ENCODE measurements at places on chromosomes 12 and 14.

DNA sequence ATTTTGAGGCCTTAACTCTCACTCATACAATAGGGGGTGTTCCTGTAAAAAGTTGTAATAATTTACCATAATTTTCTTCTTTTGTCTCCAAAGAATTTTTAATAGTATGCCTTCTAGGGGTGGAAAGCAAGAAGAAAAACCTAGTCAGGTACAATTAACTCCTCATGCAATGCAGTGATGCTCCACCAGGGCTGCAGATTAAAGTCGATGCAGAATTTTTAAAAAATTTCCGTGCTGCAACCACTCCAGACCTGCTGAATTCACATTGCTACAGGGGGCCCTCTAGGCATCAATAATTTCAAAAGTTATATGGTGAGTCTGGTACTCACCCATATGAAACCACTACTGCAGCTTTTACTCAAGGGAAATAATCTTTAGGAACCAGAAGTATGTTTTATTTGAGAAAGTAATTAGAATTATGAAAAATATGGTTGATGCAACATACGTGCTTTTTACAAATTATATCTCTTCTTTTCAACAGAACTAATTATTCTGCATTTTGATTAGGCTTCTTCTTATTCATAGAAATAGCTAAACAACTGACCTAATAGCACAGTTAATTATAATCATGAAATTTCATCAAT is 353.2 kb downstream of the BCAT1 start:
- no peak for DNase-seq

DNA sequence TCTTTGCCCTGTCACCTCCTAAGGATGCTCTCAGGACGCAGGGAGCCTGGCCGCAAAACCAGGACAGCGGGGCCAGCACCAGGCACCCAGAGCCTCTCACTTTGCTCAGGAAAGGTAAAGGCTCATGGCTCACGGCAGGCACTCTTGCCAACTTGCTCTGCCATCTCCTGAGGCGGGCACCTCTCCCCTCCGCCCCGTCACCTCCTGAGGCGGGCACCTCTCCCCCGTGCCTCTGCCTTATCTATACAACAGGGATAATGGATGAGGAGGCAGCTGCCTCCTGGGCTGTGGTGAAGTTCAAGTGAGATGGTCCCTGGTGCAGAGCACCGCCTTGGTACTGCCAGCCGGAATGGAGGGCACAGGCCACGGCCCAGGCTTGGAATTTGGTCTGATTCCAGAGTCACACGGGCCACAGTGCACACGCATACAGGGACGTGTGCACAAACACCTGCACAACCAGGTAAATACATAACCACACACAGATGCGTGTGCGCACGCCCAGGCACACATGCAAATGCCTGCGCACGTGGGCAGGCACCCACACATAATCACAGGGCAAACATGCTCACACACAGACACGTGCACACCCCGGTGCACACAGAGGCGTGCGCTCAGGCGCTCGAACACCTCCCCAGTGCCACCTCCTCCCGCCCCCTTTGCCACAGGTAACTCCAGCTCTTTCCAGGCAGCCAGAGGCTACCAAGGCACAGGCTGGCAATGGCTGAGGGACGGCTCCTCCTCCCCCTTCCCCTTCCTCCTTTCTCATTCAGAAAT is 11.6 kb downstream of the DEGS2 start:
- DNase-seq: no peak

- DNase-seq: no peak
These were observed 70.5 kb downstream of the LMNTD1 start for GRCh38 chr12:25482625-25483024.

DNA sequence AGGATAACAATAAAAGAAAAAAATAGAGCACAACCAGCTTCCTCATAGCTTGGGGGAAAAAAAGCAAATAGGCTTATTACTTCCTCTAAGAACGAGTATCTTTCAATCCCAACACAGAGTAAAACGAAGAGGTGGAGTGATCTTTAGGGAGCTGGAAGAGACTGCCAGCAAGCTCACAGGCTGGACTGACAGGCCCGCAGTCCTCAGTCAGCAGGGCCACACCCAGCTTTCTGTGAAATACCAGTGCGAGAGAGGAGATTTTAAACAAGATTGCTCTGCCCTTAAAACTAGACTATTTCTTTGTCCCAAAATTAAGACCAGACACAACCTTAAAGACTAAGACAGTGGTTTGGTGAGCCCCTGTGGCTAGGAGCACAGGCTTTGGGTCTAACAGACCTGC is 32.9 kb downstream of the SETD3 start:
- DNase-seq: no peak

GRCh38 chr14:95741781-95742180 is 27.9 kb upstream of the TCL1A start:
- DNase-seq: no peak

- DNase-seq: no peak
These were observed 458.5 kb upstream of the FLRT2 start for GRCh38 chr14:85071447-85071846.

DNA sequence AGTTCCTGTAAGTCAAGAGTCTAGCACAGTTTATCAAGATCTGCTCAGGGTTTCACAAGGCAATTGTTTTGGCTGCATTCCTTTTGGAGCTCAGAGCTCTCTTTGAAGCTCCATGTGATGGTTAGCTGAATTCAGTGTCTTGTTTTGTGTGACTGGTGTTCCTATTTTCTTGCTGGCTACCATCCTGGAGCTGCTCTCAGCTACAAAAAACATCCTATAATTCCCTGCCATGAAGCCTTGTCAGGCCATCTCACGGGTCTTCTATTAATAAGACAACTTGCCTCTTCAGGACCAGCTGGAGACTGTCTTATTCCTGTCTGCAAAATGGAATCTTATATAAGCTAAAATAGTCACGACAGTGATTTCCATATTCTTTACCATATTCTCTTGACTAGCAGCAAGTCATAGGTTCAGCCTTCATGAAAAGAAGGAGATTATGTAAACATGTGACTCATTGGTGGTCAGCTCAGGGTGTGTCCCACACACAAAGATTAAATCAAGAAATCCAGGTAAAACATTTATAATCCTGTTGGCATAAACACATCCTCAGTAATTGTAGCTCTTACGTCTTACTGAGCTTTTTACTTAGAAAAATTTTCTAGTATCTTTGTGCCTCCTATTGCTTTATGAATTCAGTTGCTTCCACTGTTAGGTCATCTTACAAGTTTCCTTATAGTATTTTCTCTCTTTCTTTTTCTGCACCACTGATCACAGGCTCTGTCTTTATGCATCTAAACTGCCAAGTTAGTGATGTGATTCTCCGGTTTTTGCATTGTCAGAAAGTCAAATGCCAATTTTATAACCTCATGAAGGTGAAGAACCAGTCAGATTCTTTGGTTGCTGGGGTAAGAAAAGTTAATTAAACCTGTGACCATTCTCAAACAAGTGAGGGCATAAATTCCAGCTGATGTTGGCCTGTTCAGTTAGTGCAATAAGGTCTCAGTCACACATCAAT is 378.5 kb upstream of the MGAT4C start:
- no peak for DNase-seq

DNA sequence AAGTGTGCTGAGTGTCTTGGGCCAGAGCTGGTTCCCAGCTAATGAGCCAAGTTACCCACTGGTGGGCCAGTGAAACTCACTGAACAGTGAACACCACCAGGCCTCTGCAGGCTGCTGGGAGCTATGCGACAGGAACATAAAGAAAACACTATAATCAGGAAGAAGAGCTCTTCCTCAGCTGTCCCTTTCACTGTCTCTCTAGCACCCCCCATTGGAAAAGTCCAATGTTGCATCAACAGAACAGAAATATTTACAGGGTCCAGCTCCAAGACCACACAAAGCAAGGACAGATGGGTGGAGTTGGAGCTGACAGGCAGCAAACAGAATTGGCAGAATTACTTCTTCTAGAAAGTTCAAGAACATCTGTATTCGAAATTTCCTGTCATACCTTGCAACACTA is 903.6 kb upstream of the TMEM132C start:
- DNase-seq: no peak

All from right lobe of liver (tissue), 6 donors.